ENCODE measurements at places on chromosomes 6 and 20.

DNA sequence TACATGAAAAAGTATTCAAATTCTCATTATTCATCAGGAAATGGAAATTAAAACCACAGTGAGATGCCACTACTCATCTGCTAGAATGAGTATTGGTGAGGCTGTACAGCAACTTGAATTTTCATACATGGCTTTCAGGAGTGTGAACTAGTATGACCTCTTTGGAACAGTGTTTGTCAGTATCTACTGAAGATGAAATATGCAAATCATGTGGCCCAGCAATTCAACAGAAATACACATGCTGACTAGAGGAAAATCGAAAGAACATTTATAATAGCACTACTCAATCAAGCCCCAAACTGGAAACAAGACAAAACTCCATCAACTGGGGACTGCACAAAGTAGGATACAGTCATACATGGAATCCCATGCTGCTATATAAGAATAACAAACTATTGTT lies 102.2 kb downstream of the DCDC2 start:
- DNase-seq = no peak

- DNase-seq = no peak
Observed at GRCh38 chr6:155222506-155222905, 41.3 kb upstream of the CLDN20 start.

GRCh38 chr20:48259456-48259855 lies 474.2 kb upstream of the SULF2 start:
- DNase-seq = no peak

DNA sequence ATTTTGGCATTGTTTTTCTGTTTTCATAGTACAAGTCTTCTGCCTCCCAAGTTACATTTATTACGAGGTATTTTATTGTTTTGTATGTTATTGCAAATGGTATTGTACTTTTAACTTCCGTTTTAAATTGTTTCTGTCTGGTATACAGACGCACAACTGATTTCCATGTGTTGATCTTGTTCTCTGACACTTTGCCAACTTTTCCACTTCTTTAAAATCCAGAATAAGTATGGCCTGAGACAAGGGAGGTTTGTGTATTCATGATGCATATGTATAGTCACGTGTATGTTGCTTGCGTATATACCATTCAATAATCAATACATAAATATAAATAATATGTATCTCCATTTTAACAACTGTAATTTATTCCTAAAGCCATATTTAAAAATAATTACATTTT lies 41.2 kb downstream of the THBS2 start:
- no peak for DNase-seq

Data from stimulated activated CD4-positive, alpha-beta T cell treated with anti-CD3 and anti-CD28 coated beads, Interleukin-2, amount 100 ng/mL, for 48 hours (primary cell).